CD4-positive, alpha-beta T cell treated with Interleukin-12 subunit alpha and Interleukin-12 subunit beta, for 1 hour (primary cell): ENCODE measurements at places on chromosomes 11 and 22.
A peak's percentile ranks its signal among the peaks of the same experiment; 100 is the strongest.

DNA sequence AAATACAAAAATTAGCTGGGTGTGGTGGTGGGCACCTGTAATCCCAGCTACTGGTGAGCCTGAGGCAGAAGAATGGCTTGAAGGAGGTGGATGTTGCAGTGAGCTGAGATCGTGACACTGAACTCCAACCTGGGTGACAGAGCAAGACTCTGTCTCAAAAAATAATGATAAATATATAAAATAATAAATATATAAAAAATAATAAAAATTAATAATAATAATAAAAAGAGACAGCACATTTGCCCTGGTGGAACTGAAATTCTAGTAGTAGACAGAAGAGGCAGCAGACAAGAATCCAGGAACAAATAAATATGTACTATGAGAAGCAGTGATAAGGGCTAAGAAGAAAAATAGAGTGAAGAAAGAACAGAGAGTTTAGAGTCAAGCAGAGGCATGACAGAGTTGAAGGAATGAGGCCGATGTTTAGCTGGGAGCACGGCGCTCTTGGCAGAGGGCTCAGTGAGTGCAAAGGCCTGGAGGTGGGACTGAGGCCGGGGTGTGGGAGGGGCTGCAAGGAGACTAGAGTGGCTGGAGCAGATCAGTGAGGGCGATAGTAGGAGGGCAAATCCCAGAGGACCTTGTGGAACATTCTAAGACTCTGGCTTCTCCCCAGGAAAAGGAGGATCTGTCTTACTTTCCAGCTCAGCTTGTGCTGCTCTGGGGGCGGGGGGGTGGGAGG, 410.3 kb downstream of the MN1 start:
- no peak for DNase-seq

GRCh38 chr11:125494974-125495725, 915 bp downstream of the FEZ1 start:
- no peak for DNase-seq

- no peak for DNase-seq
These were observed 145.2 kb downstream of the DBX1 start for GRCh38 chr11:20015101-20015500.

- no peak for DNase-seq
These were observed 15.6 kb downstream of the TUB start for GRCh38 chr11:8096575-8096974.

DNA sequence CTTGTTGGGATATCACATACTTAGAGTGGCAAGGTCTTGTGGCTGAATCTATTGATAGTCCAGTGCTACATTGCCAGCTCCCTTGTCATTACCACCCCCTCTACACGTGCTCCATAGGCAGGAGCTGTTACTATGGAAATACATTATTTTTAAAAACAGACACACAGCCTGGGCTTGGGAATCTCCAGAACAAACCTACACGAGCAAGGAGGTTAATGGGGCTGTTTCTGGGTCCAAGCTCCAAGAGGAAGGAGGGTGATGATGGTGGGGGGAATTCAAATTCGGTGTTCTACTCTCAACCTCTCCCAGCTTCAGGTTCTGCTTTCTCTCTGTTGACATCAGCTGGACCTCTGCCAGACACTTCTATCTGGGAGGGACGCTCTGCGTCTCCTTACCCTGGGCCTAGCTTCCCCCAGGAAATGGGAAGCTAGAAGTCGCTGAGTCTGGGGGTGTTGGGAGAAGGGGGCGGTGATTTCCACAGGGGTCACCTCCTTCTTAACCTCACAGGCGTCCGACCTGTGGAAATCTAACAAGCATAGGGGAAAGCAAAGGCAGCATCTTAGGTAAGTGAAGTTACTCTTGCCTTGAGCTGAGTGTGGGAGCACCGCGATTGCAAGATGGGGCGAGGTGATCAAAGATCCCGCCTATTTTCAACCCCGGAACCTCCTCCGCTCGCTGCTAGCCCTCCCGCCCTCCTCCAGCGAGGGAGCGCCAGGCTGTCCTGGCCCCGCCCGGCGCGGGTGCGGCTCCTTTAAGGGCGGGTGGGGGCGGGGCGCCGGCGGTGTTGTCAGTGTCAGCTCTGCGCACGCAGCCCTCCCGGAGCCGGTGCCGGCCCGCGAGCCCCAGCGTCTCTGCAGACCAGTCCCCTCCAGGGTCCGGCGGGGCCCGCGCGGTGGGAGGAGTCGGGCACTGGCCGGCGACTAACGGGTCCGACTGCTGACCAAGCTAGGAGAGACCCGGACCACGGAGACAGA, at the start of gene C2CD2L:
Gene C2CD2L (plus strand): TSS at position 781 of the 974 bp plus-strand sequence. CDS start 398 bp downstream, outside the sequence.
- DNase-seq = peak; percentile 90

- no peak for DNase-seq
These were observed 140.1 kb downstream of the ST3GAL4 start for GRCh38 chr11:126495281-126496220.

DNA sequence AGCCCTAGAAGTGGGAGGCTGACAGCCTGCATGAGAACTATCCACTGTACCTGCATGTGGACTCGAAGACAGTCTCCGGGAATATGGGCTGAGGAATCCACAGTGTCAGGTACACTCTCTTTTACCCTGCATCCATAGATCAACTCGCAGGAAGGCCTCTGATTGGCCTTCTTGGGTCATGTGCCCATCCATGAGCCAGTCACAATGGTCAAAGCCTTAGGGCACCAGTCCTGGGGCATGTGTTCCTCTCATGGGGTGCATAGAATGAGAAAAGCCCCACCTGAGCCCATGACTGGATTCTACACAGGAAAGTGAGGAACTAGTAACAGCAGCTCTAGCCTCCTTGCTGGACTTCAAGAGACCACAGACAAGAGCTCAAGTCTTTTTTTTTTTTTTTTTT, 10.6 kb downstream of the ART1 start:
- DNase-seq = no peak

DNA sequence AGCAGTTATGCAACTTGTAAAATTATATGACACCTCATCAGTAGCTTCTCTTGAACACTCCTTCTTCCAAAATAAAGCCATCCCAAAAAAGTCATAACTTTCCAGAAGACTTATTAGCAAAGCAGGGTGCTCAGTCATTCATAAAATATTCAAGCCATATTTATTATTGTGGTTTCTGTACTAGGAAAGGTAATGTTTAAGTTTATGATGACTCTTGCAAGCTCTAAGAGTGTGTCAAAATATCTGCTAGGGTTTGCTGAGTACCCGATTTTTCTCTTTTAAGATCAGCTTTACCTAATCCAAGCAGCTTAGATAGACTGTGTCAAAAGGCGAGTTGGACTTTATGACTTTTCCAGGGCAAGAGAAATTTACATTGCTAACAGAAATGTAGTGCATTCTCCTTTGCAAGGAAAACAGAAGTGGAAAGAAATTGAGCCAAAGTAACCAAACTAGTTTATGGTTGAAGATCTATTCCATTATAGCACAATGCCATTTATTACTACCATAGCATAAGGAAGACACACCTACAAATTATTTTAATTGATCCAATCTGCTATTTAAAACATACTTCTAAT, 98.0 kb upstream of the SOX6 start:
- DNase-seq = no peak

DNA sequence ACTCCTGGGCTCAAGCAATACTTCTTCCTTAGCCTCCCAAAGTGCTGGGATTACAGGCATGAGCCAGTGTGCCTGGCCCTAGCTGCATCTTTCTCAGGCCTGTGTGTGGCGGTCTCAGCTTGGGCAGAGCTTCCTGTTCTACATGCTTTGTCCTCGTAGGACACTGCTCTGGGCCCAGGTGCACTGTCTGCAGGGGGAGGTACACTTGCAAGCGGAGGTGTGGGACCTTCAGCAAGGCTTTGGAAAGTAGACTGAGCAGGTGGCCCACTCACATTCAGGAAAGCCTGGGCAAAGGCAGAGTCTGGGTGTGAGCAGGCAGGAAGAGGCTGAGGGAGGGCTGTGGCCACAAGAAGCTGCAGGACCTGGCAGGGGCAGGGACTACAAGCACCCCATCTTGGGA, 33.6 kb upstream of the SUSD2 start:
- DNase-seq = no peak
